ENCODE measurements at places on chromosomes 12 and 14. TPM values are rescaled to one million over a fixed set of nuclear protein-coding genes. Genes with fewer than 3 reads are reported as not detected.

ELK3 gene
- 9.6 TPM for total RNA-seq

DNA sequence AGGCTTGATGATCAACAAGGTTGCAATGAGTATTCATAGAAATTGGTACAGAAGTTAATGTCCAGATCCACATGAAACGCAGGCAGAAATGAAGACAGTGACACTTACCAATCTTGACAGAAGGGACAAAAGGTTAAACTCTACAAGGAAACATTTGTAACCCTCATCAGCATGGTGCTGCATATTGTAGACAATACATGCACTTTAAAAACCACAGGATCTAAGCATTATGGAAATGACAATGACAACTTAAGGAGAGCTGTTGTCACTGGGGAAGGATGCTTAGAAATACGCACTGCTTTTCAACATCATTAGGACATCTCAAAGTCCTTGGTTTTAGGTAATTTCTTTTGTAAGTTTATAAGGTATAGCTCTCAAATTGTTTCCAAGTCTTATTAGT, 130.6 kb downstream of the ATP23 start:
- H3K4me3 ChIP-seq, result no peak overlapping the region
- H3K27me3 ChIP-seq, result no peaks in the 10 kb centered on the region
- no peak overlapping the region for H3K27ac ChIP-seq
- peaks cover 9% of the 10 kb centered on the region for H3K4me1 ChIP-seq

GRCh38 chr14:89489761-89490437, 72.9 kb upstream of the FOXN3 start:
- DNase-seq, result no peak
- no peaks in the 10 kb centered on the region for H3K4me1 ChIP-seq
- H3K4me3 ChIP-seq, result peak overlapping the region; percentile 60
- H3K27ac ChIP-seq, result peak overlapping the region; percentile 56

DNA sequence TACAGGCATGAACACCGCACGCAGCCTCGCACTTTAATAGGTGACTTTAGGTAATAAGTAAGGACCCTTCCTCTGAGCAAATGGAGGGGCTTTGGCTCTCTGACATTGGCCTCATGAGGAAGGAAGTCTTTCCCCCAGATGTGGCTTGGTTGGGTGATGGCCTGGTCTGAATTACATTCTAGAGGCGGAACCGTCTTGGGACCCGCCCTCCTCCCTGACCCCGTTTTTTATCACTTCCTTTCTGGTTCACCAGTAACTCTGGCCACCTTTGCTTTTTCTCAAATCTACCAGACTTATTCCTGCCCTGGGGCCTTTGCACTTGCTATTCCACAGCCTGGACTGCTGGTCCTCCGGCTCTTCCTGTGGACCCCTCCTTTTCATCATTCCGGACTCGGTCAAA, 13.4 kb downstream of the ALDH2 start:
- peak overlapping the region; percentile 4 for H3K27ac ChIP-seq
- H3K27me3 ChIP-seq, result no peaks in the 10 kb centered on the region
- H3K4me1 ChIP-seq, result peaks cover 25% of the 10 kb centered on the region

Data from psoas muscle (tissue), 8 donors.